ENCODE measurements at places on chromosomes 3 and 15. TPM values are rescaled to one million over a fixed set of nuclear protein-coding genes. Genes with fewer than 3 reads are reported as not detected.

DNA sequence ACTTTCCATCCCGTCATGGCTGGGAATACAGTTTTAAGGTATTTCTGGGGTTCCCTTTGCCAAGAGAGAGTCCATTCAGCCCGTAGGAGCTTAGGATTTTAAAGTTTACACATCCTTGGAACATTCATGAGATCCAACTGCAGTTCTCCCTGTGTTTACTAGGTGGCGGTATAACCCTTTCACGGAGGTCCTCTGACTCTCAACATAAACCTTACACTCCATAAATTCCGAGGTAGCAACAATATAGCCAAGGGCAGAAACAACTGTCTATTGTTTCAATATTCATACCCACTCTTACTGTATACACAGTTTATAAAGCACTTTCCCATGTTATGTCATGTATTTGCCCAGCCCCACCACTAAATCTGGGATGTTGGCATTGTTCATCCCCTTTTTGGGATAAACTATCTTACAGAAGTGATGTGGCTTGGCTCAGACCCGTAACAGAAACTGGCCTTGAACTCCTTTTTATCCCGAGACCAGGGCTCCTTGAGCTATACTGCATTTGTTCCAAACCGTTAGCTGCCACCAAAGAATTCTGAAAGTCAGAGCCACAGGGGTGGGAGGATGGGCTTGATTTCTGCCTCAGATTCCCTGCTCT is 69.2 kb upstream of the COL6A5 start:
- H3K27me3 ChIP-seq, result no peaks in the 10 kb centered on the region
- no peaks in the 10 kb centered on the region for H3K4me1 ChIP-seq
- no peaks in the 10 kb centered on the region for H3K36me3 ChIP-seq
- no peak overlapping the region for H3K27ac ChIP-seq
- H3K4me3 ChIP-seq, result no peak overlapping the region
- no peak for DNase-seq

- peaks cover 33% of the 10 kb centered on the region for H3K4me1 ChIP-seq
- no peak overlapping the region for H3K4me3 ChIP-seq
- no peak for DNase-seq
- no peaks in the 10 kb centered on the region for H3K27me3 ChIP-seq
- no peak overlapping the region for H3K27ac ChIP-seq
These were observed 38.7 kb downstream of the ZBTB38 start for GRCh38 chr3:141407047-141407446.

- no peaks in the 10 kb centered on the region for H3K27me3 ChIP-seq
- H3K4me3 ChIP-seq, result no peak overlapping the region
- H3K36me3 ChIP-seq, result no peaks in the 10 kb centered on the region
- no peak overlapping the region for H3K27ac ChIP-seq
These were observed 58.9 kb downstream of the LRRFIP2 start for GRCh38 chr3:37115446-37115845.

DNA sequence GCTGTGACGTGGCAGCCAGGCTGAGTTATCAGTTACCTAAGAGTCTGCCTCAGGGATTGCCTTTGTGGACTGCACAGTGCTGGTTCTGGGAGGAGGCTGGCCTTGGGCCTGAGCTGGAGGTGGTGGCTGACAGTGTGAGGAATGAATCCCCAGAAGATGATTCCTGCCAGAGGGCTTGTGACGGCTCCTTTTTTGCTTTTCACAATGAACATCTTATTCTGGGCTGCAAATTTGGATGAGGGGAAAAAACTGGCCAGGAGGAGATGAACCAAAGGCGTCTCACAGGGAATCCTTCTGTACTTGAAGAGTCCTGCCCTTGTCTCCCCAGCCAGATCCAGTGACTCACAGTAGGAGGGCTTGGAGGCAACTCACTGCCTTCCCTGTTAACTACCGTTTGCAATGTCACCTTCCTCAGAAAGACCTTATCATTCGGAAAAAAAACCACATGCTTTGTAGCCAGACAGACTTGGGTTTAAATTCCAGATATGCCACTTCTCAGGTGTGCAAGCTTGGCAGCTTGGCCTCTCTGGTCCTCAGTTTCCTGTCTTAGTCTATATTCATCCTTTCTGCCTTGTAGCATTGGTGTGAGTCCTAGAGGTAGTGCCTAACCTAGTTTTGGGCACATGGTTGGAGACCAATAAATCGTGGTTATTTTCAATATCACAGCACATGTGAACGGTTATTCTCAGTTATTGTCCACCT is 19.1 kb downstream of the ST6GAL1 start:
- H3K27ac ChIP-seq, result no peak overlapping the region
- H3K27me3 ChIP-seq, result no peaks in the 10 kb centered on the region
- DNase-seq, result no peak
- H3K4me3 ChIP-seq, result no peak overlapping the region
- no peaks in the 10 kb centered on the region for H3K4me1 ChIP-seq

DNA sequence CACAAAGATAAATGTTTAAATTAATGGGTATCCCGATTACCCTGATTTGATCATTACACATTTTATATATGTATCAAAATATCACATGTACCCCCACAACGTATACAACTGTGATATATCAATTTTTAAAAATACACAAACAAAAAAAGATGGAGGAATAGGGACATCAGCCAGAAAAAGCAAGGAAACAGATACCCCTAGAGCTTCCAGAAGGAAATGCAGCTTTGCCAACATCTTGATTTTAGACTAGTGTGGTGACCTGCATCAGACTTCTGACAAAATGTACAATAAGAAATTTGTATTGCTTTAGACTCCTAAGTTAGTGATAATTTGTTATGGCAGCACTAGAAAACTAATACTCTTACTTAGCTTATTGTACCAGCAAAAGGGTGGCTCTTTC is 483.8 kb downstream of the TUSC7 start:
- no peaks in the 10 kb centered on the region for H3K27me3 ChIP-seq
- no peak for DNase-seq

- no peak overlapping the region for H3K27ac ChIP-seq
- H3K4me3 ChIP-seq, result no peak overlapping the region
These were observed 612.7 kb downstream of the TBL1XR1 start for GRCh38 chr3:176584413-176585176.

DNA sequence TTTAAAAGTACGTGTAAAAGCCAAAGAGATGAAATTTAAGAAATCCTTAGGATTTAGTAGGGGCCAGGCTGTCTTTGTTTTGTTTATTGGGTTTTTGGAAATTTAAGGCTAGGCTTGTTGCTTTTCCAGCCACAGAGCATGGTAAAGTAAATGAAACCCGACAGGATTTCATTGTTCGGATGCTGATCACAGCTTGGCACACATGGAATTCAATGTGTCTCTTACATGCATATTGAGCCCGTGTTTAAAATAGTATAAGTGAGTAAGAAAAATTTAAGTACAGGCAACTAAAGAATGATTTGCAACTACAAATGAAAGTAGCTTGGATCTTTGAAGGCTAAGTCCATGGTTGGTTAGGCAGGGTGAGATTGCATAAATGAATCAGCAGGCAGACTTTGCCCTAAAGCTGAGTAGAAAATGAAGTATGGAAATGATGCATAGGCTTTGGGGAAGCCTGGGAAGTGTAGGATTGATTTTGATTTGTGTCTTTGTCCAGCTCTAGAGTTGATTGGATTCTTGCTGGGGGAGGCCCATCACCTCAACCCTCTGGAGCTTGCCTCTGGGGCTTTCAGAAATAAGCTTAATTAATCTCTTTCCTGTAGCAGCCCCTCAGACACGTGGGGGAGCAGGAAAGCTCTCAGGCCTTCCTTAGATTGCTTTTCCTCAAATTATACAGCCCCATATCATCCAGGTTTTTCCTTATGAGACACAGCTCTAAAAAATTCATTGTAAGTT is 68.2 kb upstream of the ADAMTSL3 start:
- no peak for DNase-seq
- no peak overlapping the region for H3K27ac ChIP-seq
- no peaks in the 10 kb centered on the region for H3K36me3 ChIP-seq
- H3K4me1 ChIP-seq, result no peaks in the 10 kb centered on the region

- no peaks in the 10 kb centered on the region for H3K27me3 ChIP-seq
- peaks cover 19% of the 10 kb centered on the region for H3K4me1 ChIP-seq
- H3K4me3 ChIP-seq, result no peak overlapping the region
- H3K36me3 ChIP-seq, result no peaks in the 10 kb centered on the region
These were observed 74.5 kb downstream of the MYLK start for GRCh38 chr3:123809597-123809996.

- DNase-seq, result no peak
- peaks cover 59% of the 10 kb centered on the region for H3K4me1 ChIP-seq
- H3K4me3 ChIP-seq, result peak overlapping the region; percentile 79
- H3K27me3 ChIP-seq, result no peaks in the 10 kb centered on the region
- H3K36me3 ChIP-seq, result no peaks in the 10 kb centered on the region
- H3K27ac ChIP-seq, result peak overlapping the region; percentile 67
These were observed 818 bp downstream of the PPP1R2 start for GRCh38 chr3:195542316-195542697.

- no peaks in the 10 kb centered on the region for H3K36me3 ChIP-seq
- DNase-seq, result no peak
- H3K27me3 ChIP-seq, result no peaks in the 10 kb centered on the region
- peaks cover 17% of the 10 kb centered on the region for H3K4me1 ChIP-seq
- H3K4me3 ChIP-seq, result no peak overlapping the region
- peak overlapping the region; percentile 25 for H3K27ac ChIP-seq
These were observed 32.8 kb upstream of the ST3GAL6 start for GRCh38 chr3:98730338-98730737.

DNA sequence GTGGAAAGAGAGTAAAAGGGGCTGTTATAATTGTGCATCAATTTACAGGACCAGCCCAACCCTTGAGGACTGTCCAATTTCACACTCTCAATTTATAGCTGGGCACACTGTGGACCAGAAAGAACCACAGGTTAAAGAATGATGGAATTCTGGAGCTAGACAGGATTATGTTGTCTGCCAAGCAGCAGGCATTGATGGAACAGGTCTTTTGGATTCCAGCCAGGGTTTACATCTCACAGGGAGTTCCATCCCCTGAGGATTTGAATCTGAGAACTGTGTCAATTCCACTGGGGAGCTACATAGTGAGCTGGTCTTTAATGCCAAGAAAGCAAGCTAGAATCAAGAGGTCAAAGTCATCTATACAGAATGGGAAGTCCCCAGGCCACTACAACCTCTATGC is 389.5 kb upstream of the WNT5A start:
- H3K27ac ChIP-seq, result no peak overlapping the region
- H3K27me3 ChIP-seq, result no peaks in the 10 kb centered on the region
- no peaks in the 10 kb centered on the region for H3K36me3 ChIP-seq
- no peak for DNase-seq

The KY gene
- not detected for total RNA-seq

The PLSCR5 gene
- total RNA-seq, result not detected

The PYDC2 gene
- total RNA-seq, result not detected

The AMOTL2 gene
- 271 TPM for total RNA-seq

The C3orf85 gene
- 0.81 TPM for total RNA-seq

The CNBP gene
- total RNA-seq, result 229 TPM

Data from Caco-2 (cell line).